ENCODE measurements at places on chromosomes 5 and 9.

DNA sequence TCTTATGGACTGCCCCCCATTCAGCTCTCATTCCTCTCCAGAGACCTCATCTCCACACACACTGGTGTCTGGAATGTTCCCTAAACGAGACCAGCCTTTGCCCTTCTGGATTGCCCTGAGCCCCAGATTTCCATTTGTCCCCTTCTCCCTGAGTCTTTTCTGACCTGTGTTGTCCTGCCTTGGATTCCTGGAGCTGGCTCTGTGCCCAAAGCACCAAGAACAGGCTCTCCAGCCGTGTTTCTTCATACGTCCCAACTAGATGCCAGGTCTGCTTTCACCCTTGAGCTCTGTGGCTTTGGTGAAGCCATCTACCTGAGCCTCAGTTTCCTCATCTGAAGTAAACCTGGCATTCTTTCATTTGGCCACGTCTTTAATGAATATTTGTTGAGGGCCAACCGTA lies 6.3 kb downstream of the CCDC180 start:
- DNase-seq: no peak

DNA sequence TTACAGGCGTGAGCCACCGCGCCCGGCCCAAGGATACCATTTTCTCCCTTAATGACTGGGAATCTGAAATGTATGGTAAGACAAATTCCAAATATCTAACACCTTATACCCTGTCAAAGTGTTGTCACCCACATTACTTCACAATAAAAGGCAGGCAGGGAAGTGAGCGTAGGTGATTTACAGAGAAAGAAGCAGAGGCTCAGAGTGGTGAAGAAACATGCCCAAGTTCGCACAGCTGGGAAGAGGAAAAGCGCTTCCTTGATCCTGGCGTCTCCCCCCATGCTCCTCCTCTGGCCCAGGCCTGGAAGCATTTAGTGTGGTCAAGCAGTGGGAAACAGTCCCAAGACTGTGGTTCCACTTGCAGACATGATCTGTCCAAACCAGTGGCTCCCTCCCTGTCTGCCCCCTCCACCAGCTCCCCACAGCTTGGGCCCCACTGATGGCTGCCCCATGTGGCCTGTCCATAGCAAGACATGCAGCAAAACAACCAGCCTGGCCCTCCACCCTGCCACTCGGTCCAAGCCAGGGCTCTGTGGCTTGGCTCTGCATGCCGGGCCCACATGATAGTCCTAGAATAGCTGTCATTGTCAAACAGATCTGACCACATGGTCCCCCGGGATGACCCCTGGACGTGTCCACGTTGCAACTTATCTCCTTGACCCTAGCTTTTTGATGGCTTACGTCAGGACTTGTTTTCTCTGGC lies 107.2 kb downstream of the TTLL11 start:
- peak; percentile 59 for DNase-seq

DNA sequence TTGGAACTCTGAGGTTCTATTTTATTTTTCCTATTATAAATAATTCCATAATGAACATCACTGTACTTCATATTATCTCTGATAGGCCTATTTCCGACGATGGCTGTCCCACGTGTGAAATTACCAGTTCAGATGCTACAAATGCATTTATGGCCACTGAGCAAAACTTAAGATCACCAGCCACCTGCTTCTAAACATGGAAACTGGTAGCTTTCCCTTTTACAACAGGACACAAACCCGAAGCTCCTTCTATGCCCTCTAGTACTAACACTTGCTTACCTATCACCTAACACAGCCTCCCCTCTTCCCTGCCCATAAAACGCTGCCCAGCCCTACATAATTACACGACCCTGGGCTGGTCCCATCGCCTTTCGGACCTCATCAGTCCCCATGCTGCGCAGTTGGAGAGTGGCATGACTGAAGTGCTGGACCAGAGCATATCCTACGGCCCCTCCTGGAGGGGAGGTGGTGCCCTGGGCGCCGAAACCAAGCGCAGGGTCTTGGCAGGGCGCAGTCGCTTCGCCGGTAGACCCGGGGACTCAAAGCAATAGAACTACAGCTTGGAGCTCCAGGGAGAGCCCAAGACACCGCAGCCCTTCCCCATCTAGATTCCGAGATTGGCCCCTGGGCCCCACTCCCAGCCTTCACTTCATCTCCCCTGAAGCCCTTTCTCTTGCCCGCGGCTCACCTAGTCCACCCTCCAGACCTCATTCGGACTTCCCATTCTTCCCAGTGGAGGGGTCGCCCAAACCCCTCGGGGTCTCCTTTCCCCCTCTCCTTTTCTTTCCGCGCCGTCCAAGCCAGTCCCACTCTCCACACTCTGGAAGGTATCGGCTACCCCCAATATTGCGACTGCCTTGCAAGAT lies 1.0 kb upstream of the SAP30L start:
- peak; percentile 26 for DNase-seq

DNA sequence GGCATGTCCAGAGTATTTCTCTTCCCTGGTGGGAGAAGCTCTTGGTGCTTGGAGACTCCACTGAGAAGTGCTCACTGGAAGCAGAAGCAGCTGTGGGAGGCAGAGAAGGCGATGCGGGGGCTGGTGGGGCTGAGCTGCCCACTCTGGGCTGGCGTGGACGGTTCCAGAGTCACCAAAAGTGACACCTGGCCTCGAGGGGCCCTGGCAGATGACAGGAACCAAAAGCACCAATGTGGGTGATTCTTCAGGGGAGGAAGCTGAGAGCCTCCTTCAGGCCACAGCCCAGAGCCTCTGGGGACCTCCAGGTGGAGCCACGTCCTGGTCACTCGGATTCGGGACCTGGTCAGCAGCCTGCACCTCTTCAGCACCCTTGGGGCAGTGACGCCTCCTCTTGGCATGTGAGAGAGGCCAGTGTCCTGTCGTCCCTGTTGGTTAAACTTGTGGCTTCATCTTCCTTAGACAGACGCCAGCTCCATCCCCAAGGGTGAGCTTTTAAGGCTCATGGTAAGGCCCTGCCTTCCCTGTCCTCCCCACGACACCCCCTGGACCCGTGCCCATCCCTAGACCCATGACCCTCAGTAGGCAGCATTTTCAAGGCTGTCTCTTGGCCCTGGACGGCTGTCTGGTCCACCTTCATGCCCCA lies 78.7 kb upstream of the IRX4 start:
- no peak for DNase-seq

DNA sequence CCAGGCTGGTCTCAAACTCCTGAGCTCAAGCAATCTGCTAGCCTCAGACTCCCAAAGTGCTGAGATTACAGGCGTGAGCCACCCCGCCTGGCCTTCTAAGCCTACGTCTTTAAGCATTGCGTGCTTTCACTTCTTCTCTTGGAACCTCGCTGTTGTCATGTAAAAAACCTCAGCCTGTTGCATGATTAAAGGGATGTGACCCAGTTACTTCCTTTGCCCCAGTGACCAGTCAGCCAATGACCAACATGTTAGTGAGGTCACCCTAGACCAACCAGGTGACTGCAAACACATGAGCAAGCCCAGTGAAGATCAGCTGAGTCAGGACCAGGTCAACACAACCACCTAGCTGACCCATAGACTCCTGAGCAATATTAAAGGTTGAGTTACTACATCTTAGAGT lies 10.5 kb downstream of the KIF4B start:
- DNase-seq: no peak

All from EH (cell line).